T-cell (primary cell): ENCODE measurements at places on chromosomes 4 and X.

- DNase-seq, result no peak
These were observed 323.0 kb downstream of the INPP4B start for GRCh38 chr4:142523111-142523510.

DNA sequence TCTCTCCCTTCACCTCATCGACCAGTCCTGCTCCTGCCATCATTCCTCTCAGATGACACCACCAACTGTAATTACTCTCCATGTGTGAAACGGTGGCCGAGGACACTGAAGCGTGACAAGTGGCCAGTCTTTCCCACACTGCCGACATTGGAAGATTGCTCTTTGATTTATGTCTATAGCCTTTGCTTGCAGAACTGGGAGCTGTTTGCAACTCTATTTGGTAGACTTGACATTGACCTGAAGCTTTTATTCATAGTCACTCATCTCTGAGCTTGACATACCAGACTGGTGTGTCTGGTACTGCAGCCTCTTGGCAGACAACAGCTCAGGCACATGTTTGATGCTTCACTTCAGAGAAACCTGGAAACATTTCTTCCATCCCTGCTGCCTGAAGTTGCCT is 121.8 kb upstream of the GALNT7 start:
- no peak for DNase-seq

- no peak for DNase-seq
These were observed 36.2 kb downstream of the ARHGAP10 start for GRCh38 chr4:147768113-147768512.

GRCh38 chr4:93187892-93188291 is 640.7 kb upstream of the ATOH1 start:
- DNase-seq, result no peak

DNA sequence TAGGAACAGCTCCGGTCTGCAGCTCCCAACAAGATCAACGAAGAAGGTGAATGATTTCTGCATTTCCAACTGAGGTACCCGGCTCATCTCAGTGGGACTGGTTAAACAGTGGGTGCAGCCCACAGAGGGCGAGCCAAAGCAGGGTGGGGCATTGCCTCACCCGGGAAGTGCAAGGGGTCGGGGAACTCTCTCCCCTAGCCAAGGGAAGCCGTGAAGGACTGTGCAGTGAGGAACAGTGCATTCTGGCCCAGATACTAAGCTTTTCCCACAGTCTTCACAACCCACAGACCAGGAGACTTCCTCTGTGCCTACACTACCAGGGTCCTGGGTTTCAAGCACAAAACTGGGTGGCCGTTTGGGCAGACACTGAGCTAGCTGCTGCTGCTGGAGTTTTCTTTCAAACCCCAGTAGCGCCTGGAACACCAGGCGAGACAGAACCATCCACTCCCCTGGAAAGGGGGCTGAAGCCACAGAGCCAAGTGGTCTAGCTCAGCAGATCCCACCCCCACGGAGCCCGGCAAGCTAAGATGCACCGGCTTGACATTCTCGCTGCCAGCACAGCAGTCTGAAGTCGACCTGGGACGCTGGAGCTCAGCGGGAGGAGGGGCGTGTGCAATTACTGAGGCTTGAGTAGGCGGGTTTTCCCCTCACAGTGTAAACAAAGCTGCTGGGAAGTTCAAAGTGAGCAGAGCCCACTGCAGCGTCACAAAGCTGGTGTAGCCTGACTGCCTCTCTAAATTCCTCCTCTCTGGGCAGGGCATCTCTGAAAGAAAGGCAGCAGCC is 84.6 kb downstream of the THOC2 start:
- DNase-seq, result peak; percentile 39

DNA sequence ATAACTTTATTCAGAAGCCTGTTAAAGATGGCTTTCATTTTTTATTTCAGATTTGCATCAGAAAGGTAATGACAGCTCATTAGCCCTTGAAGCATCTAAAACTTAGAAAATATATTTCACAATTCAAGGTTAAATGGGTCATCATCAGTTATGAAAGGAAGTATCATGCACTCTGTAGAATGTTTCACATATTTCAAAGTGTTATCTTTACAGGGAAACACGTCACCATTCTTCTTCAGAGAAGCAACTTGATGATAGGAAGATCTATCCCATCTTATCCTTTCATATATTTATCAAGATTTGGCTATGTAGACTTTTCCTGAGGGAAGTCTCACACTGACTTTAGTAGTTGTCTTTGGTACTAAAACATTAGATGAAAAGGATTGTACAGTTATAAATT is 277.8 kb downstream of the TENM3 start:
- DNase-seq, result no peak

- DNase-seq, result no peak
These were observed 54.6 kb upstream of the UNC5C start for GRCh38 chr4:95603393-95603792.

- DNase-seq, result no peak
These were observed 352.2 kb upstream of the CPEB2 start for GRCh38 chr4:14650127-14650526.

DNA sequence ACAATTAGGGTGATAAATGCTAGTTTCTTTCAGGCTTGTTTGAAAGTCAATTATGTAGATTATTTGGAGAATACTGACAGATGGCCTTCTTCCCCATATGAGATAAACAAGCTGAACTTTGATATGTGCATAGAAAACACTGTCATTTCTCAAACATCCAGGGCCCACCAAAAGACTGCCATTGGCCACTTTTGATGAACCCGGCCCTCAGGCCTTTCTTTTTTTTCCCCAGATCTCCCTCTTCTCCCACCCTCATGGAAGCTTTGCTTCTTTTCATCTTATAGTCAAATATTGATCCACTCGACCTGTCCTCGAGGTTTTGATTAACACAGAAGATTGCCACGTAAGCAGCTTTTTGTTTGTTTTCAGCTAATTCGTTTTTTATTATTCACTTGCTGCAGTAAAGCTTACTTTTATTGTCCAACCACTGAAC is 377.4 kb downstream of the SMARCA1 start:
- no peak for DNase-seq

DNA sequence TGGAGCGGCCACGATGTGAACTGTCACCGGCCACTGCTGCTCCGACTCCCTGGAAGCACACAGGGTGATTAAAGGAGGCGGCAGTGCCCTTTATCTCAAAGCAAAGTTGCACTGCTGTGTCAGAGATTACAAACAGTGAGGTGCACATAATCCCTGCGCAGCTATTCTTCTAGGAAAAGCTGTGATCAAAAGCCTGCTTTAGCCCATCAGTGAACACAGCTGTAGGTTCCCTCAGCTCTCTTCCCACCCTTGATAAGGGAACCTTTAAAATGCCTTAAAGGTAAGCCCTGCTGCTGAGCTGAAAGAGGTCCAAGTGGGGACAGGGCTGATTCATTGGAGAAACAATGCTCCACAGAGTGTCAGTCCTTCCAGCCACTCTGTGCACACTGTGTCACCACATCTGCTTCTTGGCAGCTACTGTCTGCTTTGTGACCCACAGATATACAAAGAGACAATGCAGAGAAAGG is 127.6 kb downstream of the EIF4E start:
- DNase-seq, result no peak

GRCh38 chr4:176052744-176053143 is 12.9 kb upstream of the WDR17 start:
- no peak for DNase-seq

GRCh38 chrX:118347131-118347530 is 1.2 kb downstream of the WDR44 start:
- no peak for DNase-seq

GRCh38 chr4:75908555-75908954 is 6.3 kb upstream of the PPEF2 start:
- no peak for DNase-seq

DNA sequence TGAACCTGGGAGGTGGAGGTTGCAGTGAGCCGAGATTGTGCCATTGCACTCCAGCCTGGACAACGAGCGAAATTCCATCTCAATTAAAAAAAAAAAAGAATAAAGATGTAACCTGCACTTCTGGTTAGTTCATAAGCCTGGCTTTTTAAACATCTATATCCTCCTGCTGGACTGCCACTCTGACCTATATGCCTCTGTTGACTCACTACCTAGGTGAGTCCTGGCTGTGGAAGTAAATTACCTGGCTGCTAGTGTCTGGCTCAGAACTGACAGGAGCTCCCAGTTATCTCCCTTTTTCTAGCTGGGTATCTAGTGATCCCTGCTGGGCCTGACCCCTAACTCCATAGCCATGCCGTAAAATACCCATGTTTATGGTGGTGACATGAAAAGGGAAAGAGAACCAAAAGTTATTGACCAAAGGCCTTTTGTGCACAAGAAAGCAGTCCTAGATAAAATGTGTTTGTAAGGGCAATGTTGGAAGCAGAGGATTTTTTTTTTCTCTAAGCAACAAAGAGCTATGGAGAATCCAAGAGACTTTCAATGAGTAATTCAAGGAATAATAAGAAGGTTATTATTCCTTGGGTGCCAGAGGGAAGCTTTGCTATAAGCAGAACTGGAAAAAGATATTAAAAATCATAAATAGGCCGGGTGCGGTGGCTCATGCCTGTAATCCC is 10.4 kb upstream of the G3BP2 start:
- no peak for DNase-seq

DNA sequence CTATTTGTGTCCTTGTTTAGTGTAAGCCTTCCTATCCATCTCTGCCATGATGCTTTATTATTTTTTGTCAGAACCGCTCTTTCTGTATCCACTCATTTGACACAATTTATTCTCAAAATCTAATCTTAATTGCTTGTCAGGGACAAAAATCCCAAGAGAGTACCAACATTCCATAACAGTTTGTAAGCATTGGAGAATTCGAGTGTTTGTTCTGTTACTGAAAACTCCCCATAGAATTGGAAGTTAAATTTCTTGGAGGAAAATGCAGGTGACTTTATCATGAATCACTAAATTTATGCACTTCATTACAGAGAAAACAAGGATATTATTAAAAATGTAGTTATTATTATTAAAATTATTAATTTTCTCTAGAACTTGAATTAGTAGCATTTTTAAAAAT is 1986.1 kb downstream of the ARAP2 start:
- no peak for DNase-seq

- DNase-seq, result no peak
These were observed 19.8 kb upstream of the PASD1 start for GRCh38 chrX:151543706-151544105.

- DNase-seq, result no peak
These were observed at the start of gene ARX for GRCh38 chrX:25015486-25016360. Gene ARX (minus strand): TSS chrX:25015965. CDS start chrX:25015737, 228 bp downstream.

DNA sequence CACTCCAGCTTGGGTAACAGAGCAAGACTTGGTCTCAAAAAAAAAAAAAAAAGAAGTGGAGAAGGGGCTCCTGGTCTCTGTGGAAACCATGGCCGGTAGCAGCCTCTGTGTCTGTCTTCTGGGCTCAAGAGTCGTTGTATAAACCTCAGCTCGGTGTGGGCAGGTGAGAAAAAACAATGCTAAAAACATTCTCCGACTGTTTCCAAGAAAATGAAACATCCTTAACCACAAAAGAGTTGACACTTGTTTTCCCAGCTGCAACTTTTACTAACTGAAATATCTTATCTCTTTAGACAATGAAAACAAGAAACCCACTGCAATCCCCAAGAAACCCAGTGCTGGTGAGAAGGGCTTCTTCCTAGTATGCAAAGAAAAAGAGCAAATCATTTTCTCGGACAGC is 26.2 kb downstream of the CD99 start:
- no peak for DNase-seq

DNA sequence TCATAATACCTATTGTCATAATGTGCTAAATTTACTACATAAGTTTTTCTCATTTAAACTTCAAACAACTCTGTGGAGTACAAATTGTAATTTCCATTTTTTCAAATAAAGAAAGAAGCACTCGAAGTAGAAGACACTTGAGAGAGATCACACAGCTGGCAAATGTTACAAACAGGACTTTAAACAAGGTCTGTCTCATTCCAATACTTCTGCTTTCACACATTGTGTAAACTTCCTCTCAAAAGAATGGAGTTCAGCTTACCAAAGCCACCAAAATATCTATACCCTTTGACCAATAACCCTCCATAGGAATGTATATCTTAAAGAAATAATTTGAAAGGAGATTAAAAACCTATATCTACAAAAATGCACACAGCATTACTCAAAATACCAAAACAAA is 88.3 kb downstream of the OPHN1 start:
- no peak for DNase-seq

GRCh38 chrX:107971636-107972035 is 10.5 kb downstream of the TEX13B start:
- no peak for DNase-seq

DNA sequence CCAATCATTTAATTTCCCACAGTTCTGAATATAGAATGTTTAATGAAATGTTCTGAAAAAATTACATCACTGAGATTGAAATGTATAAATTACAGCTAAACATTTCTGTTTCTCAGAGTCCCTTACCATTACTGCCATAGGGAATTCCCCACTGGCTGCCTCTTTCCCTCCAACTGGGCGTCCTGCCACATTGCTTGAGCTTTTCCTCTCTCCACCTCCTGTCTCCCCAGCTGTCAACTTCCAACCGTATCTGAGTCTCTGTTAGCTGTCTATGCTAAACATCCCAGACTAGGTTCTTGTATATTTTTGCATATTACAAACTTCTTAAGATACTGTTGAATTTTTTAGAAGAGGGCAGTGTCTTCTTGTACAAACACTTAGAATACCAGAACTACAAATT is 407.3 kb upstream of the SLIT2 start:
- DNase-seq, result no peak

DNA sequence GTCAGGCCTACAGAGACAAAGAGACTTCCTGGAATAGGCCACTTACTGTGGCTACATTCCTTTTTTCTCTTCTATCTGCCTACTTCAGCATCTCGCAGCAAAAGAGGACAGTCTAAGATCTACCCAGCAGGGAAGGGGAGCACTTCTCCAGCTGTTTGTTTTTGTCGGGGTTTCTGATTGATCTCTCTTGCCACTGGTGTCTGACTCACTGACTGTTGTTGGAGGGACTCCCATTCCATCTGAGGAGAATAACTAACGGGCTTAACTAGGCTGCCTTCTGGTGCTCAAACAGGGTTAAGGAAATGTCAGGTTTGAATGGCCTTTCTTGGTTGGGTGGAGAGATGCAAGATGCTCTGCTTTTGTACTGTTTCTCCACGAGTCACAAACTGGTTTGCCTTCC is 100.2 kb upstream of the TMEM164 start:
- no peak for DNase-seq

- no peak for DNase-seq
These were observed 68.1 kb upstream of the BLTP1 start for GRCh38 chr4:122083989-122084388.

DNA sequence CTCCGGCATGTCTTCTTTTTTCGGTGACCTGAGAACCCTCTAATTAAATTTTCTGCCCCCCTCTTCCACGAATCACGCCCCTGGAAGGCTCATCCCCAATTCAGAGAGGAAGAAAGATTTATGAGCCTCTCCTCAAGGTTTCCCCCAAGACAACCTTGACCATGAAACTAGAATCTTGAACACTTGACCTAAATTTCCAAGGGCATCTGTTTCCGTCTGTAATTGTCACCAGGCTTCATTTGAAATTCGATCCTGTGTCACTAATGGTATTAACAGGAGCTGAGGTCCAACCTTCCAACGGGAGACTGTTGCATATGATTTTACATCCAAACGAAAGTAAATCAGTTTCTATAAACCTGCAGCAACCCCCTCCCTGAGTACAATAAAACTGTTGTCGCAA is 139.9 kb upstream of the ZIC3 start:
- no peak for DNase-seq
